A549 treated with GW870086 at 1 μM for 4 hours (cell line): ENCODE measurements at places on chromosomes 4 and X. TPM values are rescaled to one million over a fixed set of nuclear protein-coding genes. Genes with fewer than 3 reads are reported as not detected.

TMEM156 gene
- total RNA-seq, result 20.6 to 25.8 TPM (median 22.9 TPM) in 5 replicates

GAGE13 gene
- not detected in 5 replicates for total RNA-seq

SHOX gene
- not detected in 5 replicates for total RNA-seq

NPNT gene
- total RNA-seq, result 0.28 to 0.48 TPM (median 0.40 TPM) in 5 replicates

DCLK2 gene
- total RNA-seq, result 8.3 to 11.2 TPM (median 9.5 TPM) in 5 replicates

TREX2 gene
- 1.1 to 1.7 TPM (median 1.2 TPM) in 5 replicates for total RNA-seq

SPANXA1 gene
- total RNA-seq, result 0.28 TPM in 1 of 5 replicates, not detected in the others

SYN1 gene
- total RNA-seq, result 0.08 to 0.36 TPM (median 0.19 TPM) in 5 replicates

SPANXN4 gene
- total RNA-seq, result not detected in 5 replicates

SUV39H1 gene
- total RNA-seq, result 18.8 to 23.2 TPM (median 21.9 TPM) in 5 replicates

IL1RAPL1 gene
- not detected in 5 replicates for total RNA-seq

SPANXN3 gene
- total RNA-seq, result not detected in 5 replicates

CXorf38 gene
- 7.9 to 12.0 TPM (median 11.1 TPM) in 5 replicates for total RNA-seq

FAM47E gene
- total RNA-seq, result 0.09 to 0.32 TPM (median 0.22 TPM) in 4 of 5 replicates, not detected in the other

SSX4B gene
- total RNA-seq, result not detected in 5 replicates

REELD1 gene
- total RNA-seq, result not detected in 5 replicates

ODAM gene
- total RNA-seq, result not detected in 5 replicates

AR gene
- total RNA-seq, result 2.7 to 3.3 TPM (median 2.9 TPM) in 5 replicates

TEX13D gene
- total RNA-seq, result not detected in 5 replicates

TLR3 gene
- total RNA-seq, result 0.34 to 0.48 TPM (median 0.40 TPM) in 5 replicates

MID1 gene
- total RNA-seq, result 24.8 to 43.0 TPM (median 39.0 TPM) in 5 replicates

CT45A1 gene
- not detected in 5 replicates for total RNA-seq

GPM6B gene
- total RNA-seq, result 0.08 to 0.14 TPM (median 0.14 TPM) in 3 of 5 replicates, not detected in the others

AFM gene
- not detected in 5 replicates for total RNA-seq

MAGEA2B gene
- not detected in 5 replicates for total RNA-seq

CT45A2 gene
- not detected in 5 replicates for total RNA-seq

ANXA3 gene
- total RNA-seq, result 56.0 to 82.7 TPM (median 67.3 TPM) in 5 replicates

RUFY3 gene
- total RNA-seq, result 6.3 to 7.3 TPM (median 7.0 TPM) in 5 replicates

PF4V1 gene
- not detected in 5 replicates for total RNA-seq

UGT2A1 gene
- total RNA-seq, result not detected in 5 replicates

CLCN5 gene
- total RNA-seq, result 1.4 to 3.6 TPM (median 3.0 TPM) in 5 replicates

XG gene
- total RNA-seq, result 0.13 TPM in 1 of 5 replicates, not detected in the others

CSAG2 gene
- total RNA-seq, result not detected in 5 replicates

NPY5R gene
- not detected in 5 replicates for total RNA-seq

FRMPD3 gene
- 0.07 to 0.11 TPM (median 0.10 TPM) in 5 replicates for total RNA-seq
